GM23248 (cell line): ENCODE measurements at places on chromosomes 12 and 14.
A peak's percentile ranks its signal among the peaks of the same experiment; 100 is the strongest.

DNA sequence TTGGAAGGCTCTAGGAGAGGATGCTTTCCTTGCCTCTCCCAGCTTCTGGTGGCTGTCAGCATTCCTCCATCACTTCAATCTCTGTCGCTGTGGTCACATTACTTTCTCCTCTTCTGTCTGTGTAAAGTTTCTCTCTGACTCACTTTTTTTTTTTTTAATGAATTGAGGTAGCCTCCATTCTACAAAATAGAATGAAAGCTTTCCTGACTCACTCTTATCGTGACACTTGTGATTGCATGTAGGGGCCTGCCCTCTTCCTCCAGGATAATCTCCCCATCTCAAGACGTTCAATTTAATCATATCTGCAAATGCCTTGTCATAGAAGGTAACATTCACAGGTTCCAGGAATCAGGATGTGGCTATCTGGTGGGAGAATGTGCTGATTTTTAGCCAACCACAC lies 153.5 kb upstream of the HMGA2 start:
- DNase-seq = peak; percentile 56

DNA sequence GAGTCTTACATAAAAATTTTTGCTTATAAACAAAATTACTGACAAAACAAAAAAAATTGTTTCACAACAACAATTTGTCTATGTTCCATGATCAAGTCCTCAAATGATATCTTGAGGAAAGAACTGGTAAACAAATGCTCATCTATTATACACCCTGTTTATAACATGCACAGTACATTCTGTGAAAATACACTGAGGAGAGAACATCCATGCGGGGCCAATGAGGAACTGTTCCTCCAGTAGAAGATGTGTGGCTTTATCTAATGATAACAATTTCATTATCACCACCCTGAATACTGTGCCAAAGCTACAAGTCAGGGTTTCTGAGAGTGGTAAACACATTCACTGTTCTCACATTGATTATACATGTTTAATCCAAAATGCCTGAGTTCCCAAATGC lies 10.8 kb downstream of the MLH3 start:
- no peak for DNase-seq

- DNase-seq = peak; percentile 47
These were observed 1.4 kb upstream of the APOBEC1 start for GRCh38 chr12:7667125-7667524.

DNA sequence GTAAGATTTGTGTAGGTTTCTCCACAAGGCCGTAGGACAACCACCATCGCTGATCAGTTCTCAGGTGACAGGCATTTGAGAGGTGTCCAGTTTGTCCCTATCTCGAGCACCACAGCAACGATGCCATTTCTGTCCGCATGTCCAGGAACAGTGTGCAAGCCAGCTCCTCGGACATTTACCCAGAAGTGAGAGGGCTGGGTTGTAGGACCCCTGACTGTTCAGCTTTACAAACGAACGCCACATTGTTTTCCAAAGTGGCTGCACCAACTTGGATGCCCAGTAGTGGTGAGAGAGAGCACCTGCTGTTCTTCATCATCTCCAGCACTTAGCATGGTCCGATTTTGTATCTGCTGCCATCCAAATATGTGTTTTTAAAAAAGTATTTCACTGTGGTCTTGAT lies 38.6 kb downstream of the CYP46A1 start:
- DNase-seq = no peak

- peak; percentile 92 for DNase-seq
These were observed 238.6 kb upstream of the DDHD1 start for GRCh38 chr14:53391631-53392285.
